Inflammatory macrophage treated with lipopolysaccharide for 1 hour (primary cell): ENCODE measurements at places on chromosomes 1 and 21.
A peak's percentile ranks its signal among the peaks of the same experiment; 100 is the strongest.

- no peak for DNase-seq
Observed at GRCh38 chr1:34500451-34500850, 254.4 kb upstream of the GJB5 start.

DNA sequence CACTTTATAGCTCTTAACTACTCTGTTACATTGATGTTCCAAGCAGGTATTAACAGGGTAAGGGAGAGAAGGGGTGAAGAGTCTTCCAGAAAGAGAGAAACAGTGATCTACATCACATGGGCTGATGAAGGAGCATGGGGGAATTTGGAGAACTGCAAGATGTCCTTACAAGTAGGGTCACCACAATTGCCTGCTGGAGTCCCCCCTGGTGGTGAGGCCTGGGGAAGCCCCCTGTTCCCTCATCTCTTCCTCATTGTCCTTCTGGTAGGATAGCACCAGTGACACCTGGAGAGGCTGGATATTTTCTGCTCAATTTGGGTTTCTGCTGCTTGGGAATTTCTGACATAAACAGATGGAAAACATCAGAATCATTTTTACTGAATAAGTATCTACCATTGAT lies 126.6 kb downstream of the RUNX1 start:
- peak; percentile 38 for DNase-seq

GRCh38 chr1:119440721-119441307 lies 25.9 kb downstream of the HSD3B2 start:
- no peak for DNase-seq

DNA sequence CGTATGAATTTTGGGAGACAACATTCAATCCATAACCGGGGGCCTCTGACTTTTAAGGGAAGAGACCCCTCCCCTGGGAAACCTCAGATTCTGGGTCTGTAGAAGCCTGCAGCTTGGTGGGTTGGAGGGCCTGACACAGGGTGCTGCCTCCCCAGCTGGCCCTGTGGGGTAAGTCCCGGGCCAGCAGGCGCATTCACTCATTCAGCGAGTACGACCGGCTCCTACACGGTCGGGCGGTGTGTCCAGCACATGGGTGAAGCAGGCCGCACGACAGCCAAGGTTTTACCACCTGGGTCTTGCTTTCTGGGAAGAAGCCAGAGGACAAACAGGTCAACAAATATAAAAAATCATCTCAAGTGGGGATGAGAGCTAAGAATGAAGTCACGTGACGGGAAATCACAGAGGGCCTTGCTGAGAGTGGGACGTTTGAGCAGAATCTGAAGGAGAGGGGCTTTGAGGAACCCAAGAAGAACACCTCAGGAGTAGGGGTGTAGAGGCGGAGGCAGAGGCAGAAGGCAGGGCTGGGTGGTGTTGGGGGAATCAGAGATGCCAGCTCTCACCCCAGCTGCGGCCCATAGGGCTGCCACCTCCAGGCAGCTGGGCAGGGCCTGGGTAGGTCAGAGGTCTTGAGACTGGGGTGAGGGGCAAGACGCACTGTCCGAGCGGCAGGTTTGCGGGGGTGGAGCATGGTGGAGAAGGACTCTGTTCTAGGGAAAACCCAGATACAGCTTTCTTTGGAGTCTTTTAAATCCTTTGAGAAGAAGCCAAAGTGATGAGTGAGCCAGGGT lies 333.3 kb upstream of the VAMP3 start:
- DNase-seq: no peak

GRCh38 chr1:165595246-165595938 lies 35.6 kb upstream of the MGST3 start:
- no peak for DNase-seq

GRCh38 chr1:36006941-36007500 lies 76.1 kb downstream of the AGO3 start:
- DNase-seq: no peak

- no peak for DNase-seq
Observed at GRCh38 chr1:214135886-214136285, 145.1 kb upstream of the SMYD2 start.

GRCh38 chr1:204341380-204341779 lies 18.3 kb downstream of the PLEKHA6 start:
- DNase-seq: no peak

- DNase-seq: no peak
Observed at GRCh38 chr1:198977909-198978308, 339.1 kb downstream of the PTPRC start.

DNA sequence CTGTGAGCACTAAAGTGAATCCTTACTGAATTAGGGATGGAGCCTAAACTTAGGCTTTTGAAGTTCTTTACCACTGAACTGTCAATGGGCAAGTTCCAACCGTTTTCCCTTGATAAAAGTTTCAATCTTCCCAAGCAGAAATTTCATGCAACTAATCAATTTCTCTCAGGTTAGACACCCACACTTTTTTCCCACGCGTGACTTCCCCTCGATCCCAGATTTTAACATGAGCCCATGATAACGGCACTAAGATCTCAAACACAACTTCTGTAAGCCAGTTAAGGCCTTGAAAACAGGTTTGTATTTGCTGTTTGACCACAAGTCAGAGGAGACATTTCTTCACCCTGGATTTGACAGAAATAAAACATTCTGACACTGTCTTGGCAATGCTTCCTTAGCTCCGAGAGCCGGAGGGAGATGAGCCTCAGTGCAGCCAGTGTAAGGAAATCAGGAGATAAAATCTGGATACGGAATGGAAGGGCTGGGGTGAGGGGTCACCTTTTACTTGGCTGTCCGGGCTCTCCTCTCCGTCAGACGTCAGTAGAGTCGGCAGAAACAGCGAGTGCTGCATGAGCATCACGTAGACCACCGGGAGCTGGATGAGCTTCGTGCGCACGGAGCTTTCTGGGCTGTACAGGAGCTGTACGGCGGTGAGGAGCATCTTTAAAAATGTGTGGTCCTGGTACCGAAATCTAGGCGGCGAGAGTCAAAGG lies 39.7 kb downstream of the MRAP start:
- DNase-seq: no peak

DNA sequence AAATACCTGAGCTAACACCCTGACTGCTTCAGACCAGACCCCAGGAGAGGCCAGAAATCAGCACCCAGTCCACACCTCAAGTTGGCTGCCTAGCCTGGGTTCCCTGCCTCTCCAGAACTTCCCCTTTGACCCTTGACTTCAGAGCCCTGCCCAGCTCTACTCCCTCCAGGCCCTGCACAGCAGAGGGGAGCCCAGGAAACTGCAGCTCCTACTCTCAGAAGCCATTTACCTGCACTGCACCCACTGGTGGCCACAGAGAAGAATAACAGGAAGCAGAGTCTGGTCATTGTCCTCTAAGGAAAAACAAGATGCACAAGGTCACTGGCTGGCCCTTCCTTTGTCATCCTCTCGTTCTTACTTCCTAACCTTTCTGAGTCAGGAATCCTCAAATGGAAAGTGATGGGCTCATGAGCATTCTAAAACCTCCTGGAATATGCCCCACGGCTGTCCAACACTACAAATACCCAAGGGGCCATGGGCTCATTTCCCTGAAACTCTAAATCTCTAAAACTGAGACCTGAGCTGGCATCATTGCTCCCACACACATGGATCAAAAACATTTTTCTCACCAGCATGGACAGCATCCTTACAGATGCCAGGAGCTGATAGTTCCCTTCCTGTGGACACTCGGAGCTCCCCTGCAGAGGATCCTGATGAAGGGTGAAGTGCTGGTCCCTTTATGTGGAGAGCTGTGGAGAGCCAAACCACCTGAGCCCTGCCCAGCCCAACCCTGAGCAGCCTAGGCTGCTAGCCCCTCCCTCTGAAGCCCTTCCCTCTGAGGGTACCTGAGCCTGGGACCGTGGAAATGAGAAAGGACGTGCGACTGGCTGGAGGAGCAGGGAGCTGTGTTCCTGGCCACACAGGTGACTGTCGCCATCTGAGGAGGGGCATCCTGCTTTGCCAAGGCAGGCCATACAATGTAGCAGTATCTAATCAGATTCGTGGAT lies at the start of gene ITLN2:
ITLN2 (minus strand) TSS at position 652 of the 947 bp plus-strand sequence; CDS start at position 584, 68 bp downstream.
- peak; percentile 52 for DNase-seq

GRCh38 chr1:50980505-50980904 lies 10.5 kb downstream of the CDKN2C start:
- no peak for DNase-seq

- DNase-seq: no peak
Observed at GRCh38 chr1:213394837-213395236, 343.8 kb downstream of the RPS6KC1 start.

DNA sequence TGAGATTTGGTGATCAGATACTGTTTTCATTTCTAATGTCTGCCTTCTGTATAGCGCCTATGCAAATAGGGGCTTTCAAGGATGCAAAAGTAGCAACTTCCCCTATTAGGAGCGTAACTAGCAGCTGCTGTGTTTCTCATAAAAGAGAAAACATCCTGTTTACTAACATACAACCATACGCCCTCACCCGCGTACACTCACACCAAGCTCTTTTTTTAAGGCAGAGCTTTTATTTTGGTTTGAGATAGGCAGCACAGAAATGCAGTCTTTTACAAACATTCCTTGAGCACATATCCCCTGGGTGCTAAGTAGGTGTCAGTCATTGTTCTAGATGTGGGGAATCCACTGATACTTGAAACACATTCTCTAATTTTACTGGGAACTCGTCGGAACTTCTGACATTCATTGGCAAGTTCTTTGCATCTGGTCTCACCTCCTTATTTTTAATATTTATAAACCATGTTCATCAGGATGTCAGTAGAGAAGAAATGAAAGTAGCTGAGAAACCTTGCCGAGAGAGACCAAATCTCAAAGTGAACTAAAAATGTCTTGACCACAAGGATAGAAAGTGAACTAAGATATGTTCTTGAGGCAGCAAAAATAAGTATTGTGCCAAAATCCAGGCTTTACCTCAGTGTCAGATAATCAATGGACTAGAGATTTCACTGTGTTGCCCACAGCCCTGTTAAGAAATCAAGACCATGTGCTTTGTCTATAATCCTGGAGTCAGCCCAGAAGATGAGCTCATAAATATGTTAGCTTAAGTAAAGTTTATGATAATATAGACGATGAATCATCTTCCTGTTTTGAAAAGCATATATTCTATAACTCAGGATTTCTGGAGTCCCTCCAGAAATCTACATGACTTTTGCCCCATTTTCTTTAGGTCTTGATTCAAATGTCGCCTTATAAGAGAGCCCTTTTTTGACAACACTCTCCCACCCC lies 350.9 kb downstream of the ST6GALNAC3 start:
- no peak for DNase-seq

DNA sequence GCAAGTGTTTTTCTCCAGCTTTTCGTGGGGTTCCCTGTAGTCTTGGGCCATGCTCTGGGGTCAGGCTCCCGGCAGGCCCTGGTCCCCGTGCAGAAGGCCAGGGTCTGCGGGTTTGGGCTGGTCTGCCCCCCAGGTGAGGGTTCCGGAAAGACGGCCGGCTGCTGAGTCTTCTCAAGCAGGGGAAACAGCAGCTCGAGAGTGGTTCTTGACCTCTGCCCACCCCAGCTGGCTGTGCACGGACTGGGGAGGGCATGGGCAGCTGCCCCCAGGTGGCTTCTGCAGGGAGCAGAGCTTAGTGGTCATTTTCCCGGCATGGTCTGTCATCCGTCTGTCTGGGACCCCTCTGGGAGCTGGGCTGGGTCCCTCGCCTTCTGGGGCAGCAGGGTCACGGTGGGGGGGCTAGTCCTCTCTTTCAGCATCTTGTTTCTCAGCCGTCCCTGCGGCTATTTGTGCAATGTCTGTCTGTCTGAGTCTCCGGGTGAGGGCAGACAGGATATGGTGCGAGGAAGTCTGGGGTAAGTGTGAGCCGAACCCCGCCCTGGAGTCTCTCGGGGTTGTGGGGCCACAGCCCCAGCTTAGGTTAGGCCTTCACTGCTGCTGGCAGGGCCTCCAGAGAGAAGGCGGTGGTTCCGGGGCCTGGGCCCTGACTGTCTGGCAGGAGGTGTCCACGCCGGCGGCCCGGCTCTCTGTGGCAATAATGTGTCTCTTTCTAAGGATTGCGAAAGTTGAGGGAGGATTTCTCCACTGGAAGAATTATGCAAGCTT lies 6.1 kb downstream of the SKI start:
- DNase-seq: peak; percentile 91

GRCh38 chr1:68421350-68421749 lies 28.4 kb downstream of the RPE65 start:
- DNase-seq: no peak

- no peak for DNase-seq
Observed at GRCh38 chr1:48772211-48772610, 4.5 kb downstream of the BEND5 start.

DNA sequence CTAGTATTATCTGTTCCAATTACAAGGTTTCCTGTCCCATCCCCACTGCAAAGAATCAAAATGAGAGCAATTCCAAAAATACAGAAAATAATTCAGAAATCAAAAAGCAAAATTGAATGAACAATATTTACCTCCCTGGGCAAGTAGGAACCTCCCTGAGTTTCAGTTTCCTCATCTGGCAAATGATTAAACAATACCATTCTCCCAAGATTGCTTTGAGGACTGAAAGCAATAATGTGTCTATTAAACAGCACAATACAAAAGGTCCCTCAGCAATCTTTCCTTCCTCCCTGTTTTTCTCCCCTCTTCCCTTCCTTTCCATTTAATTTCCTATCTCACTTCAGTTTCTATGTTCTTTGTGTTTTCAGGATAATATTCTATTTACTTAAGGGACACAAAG lies 171.0 kb downstream of the ZC3H11B start:
- DNase-seq: no peak

- no peak for DNase-seq
Observed at GRCh38 chr1:245444147-245444828, 289.5 kb downstream of the KIF26B start.
